ENCODE measurements at places on chromosomes 1 and 21.

- no peak for DNase-seq
These were observed 1263.1 kb downstream of the KCNT2 start for GRCh38 chr1:195345149-195345548.

GRCh38 chr1:174789399-174789798 is 210.3 kb upstream of the CACYBP start:
- no peak for DNase-seq

GRCh38 chr21:38299671-38300070 is 42.9 kb downstream of the KCNJ15 start:
- DNase-seq = no peak

DNA sequence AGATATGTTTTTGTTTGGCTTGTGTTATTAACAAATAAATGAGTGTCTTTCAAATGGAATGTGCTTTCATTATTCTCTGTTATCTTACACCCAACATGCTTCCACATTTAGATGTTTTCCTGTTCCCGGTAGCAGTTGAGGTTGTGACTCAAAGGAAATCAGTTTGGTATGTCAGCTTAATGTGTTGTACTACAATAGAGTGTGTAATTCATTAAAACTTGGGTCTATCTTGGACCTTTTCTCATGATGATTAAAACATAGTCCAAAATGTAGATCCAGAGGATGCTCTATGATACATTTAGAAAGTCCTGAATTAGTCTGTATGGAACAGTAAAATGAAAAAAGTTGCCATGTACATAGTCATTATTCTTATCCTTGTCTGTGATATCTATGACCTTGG is 26.7 kb downstream of the RTCA start:
- DNase-seq = no peak

GRCh38 chr1:29643281-29643680 is 407.0 kb downstream of the PTPRU start:
- no peak for DNase-seq

GRCh38 chr1:220976390-220976789 is 97.1 kb downstream of the HLX start:
- DNase-seq = no peak

DNA sequence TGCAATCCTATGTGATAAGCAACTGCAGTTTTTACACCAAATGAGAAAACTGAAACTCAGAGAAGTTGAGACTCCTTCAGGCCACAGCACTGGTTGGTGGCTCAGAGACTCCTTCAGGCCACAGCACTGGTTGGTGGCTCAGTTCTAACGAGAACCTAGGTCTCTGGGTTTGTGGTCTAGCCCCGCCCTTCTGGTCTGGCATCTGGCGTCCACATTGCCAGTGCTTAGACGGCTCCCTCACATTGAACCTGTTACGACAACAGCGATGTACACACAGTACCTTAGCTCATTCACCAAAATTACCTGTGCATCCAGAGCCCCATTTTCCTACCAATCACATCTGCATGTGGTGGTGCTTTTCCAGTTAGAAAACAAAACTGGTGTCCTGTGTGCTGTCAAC is 66.1 kb downstream of the NID1 start:
- no peak for DNase-seq

DNA sequence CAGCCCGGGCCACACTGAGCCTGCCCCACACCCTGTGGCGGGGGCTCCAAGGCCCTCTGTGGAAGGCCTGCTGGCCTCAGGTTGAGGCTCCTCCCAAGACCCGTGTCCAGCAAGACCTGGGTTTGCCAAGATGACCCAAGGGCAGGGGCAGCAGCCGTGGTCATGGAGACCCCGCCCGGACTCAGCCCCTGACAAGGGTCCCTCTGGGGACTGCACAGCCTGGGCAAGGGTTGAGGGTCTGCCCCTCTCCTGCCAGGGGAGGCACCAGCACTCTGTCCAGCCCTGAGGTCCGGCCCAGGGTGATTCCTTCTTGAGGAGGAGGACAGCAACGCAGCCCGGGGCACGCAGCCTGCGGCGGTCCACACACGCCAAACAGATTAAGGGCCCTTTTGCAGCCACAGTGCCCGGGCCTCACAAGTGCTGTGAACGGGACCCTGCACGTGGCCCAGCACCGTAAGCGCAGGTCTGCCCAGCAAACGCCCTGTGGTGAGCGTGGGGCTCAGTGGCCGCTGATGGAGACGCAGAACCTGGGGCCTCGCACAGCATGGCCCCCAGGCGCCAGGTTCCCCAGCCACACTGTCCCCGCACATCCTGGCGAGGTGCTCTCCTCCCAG is 3.4 kb downstream of the SPATC1L start:
- no peak for DNase-seq

- no peak for DNase-seq
These were observed 85.3 kb downstream of the CAMTA1 start for GRCh38 chr1:6870571-6870970.

DNA sequence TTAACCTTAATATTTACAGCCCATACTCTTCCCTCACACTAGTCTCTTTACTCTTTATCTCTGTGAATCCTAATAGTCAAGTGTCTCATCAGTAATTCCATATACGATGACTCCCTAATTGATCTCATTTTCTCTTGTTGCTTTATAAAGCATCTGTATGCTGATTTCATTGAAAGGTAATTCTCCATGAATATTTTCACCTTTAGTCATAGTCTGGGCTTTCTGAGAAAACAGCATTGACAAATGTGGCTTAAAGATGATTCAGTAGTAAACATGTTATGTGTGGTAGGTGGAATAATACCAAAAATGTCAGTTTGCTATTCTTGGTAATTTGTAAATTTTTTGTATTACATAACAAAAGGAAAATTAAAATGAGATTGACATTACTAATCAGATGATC is 1176.5 kb downstream of the NCAM2 start:
- DNase-seq = no peak

GRCh38 chr1:181010789-181011188 is 11.9 kb downstream of the STX6 start:
- no peak for DNase-seq

GRCh38 chr1:116948046-116948445 is 38.3 kb downstream of the PTGFRN start:
- no peak for DNase-seq

- DNase-seq = no peak
These were observed 22.6 kb upstream of the UAP1 start for GRCh38 chr1:162538815-162539431.

- no peak for DNase-seq
These were observed 45.9 kb upstream of the CRB1 start for GRCh38 chr1:197222025-197222685.

GRCh38 chr1:2372551-2373490 is 18.5 kb downstream of the MORN1 start:
- DNase-seq = no peak

GRCh38 chr1:6129313-6129712 is 50.8 kb downstream of the CHD5 start:
- no peak for DNase-seq

DNA sequence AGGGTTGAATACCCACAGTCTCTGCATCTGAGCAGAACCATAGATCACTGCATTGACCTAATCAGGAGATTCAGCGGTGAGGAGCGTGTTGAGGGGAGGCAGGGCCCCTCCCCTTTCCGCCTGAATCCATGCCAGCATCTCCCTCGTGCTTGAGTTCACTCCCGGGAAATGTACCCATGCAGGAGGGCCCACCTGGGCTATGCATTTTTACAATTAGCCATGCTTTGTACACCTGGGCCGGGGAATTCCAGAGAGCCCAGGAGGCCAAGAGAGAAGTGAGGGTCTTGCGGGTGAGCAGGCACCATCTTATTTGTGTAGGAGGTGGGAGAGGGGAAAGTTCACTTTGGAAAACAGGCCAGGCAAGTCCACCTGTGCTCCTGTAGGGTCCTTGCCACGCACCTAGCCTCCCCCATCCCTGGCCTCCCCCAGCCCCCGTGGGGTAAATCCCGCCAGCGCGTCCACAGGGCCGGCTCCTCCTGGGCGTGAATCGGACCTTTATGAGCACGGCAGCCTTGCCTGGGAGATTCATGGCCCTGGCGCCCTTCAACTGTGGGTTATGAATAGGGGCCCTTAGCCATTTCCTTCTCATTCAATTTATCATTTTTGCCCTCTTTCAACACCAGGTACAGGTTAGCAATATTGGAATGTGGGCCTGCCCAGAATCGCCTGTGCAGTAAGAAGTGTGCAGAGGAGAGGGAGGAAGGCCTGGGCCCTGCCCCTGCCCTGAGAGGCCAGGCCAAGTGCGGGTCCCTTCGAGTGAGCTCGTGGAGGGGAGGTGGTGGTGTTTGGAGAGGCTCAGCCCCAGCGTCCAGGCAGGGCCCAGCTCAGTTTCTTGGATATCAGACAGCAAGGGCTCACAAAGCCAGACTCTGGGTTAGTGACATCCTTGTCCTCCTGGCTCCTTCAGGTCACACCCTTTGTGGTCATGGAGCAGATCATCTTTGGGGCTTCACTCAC is 84.4 kb upstream of the ACTRT2 start:
- DNase-seq = no peak

DNA sequence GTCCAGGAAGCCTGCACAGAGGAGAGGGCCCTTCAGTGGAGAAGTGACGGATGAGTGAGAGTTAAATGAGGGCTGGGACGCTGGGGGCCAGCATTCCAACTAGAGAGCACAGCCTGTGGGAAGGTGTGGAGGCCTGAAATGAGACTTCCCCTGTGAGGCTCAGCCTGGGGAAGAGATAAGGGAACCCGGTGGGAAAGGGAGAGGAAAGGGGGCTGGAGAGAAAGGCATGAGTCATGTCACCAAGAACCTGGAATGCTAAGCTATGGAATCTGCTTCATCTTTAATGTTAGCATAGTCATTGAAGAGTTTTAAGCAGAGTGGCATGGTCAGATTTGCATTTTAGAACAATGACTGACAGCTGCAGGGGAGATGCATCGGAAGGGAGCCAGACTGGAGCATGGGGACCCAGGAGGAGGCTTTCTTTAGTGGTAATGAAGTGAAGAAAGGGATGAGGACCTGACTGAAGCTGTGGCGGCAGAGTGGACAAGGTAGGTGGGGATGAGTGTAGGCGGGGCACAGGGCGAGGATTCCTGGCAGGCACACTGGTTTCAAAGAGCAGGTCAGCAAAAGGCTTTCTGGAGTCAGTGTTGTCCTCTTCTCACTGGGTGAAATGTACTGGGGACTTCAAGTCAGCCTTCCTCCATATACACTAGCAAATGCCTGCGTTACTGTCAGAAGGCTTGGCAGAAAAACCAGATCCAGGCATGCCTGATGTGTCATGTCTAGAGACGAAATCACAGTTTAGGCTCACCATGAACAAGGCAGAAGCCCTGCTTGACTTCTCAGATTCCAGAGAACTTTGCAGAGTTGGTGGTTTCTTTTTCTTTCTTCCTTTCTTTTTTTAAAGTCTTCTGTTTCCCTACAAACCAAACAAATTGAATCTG is 8.0 kb downstream of the RGL1 start:
- DNase-seq = no peak

- no peak for DNase-seq
These were observed 38.7 kb downstream of the ETNK2 start for GRCh38 chr1:204112876-204113730.

GRCh38 chr1:155193275-155193990 is 14.3 kb downstream of the THBS3 start:
- DNase-seq = no peak

DNA sequence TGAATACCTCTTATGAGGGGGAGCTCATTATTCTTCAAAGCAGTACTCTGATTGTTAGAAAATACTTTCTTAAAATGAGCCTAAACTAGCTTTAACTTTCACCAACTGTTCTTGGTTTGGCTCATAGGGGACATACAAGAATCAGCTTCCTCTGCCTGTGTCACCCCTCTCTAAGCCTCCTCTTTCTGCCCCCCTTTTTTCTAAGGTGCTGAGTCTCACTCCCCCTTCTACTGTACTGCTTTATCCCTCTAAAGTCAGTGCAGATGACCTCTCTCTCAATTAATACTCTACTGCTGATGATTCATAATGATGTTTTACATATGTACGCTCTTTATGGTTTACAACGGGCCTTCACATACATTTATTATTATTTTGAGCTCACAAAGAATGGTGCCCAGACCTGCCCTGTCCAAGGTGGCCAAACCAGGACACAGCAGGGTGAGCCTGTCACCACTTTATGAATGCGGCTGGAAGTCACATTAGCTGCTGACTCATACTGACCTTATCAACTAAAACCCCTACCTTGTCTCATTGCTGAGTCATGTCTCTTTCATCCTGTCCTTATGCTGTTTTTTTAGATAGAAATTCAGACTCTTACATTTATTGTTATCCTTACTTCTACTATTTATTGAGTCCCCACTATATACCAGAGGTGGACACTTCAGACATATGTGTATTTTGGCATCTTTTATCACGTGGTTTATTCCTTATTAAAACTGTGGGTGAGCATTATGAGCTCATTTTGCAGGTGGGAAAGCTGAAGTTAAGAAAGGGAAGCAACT is 126.9 kb downstream of the RNF220 start:
- no peak for DNase-seq

DNA sequence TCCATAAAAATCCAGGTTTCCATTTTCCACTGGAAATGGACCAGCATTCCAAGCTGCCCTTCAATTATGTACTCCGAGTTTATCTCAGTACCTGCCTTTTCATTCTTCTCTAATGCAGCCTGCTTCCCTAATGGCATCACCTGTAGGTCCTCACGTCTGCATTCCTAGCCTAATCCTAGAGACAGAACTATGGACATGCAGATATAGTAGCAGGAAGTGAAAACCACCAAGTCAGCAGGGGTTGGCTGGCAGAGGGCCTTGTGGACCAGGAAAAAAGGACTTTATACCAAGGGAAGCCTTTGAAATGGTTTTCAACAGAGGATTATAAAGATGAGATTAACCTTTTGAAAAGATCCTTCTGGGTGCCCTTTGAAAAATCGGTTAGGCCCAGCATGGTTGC is 135.7 kb upstream of the L1TD1 start:
- DNase-seq = no peak

- DNase-seq = no peak
These were observed 68.3 kb downstream of the SAMSN1 start for GRCh38 chr21:14477841-14478240.

DNA sequence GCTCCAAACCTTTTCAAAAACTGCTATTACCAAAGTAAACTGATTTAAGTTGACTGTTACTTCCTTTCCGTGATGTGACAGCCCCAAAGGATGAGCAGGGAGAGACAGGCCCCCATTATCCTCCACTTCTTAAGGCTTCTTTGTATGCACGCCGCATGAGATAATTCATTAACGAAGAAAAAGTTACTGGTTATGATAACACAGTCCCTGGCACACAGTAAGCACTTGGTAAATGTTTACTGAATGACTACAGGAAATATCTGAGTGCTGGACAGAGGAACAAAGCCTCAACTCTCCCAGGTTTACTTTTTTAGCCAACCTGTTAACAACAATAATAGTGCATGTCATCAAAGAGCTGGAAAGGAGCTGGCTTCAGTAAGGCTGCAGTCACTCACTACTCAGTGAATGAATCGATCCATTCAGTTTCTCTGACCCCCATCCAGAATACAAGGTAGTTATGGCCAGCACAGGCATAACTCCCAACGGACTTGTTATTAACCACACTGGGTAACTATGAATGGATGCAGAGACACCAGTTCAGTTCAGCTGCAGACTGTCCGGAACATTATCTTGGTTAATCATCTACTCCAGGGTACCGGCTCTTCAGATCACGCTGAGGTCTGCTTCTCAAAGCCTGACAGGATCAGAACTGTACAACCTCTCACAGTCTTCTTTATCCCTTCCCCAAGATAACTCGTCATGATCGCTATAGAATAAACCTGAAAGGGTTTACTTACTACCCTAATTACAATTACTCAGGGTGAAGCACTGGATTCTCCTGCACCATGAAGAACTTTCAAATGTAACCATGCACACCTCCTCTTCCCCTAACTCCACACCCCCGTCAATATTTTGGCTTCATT is 58.3 kb downstream of the TGFBR3 start:
- DNase-seq = no peak
